Hematopoietic multipotent progenitor cell treated with erythropoietin and hydrocortisone succinate and interleukin-3 and kit ligand, for 15 days (in vitro differentiated cells): ENCODE measurements at places on chromosomes 7 and 10.
A peak's percentile ranks its signal among the peaks of the same experiment; 100 is the strongest.

- DNase-seq, result no peak
Observed at GRCh38 chr10:27253576-27253975, 13.0 kb upstream of the ACBD5 start.

DNA sequence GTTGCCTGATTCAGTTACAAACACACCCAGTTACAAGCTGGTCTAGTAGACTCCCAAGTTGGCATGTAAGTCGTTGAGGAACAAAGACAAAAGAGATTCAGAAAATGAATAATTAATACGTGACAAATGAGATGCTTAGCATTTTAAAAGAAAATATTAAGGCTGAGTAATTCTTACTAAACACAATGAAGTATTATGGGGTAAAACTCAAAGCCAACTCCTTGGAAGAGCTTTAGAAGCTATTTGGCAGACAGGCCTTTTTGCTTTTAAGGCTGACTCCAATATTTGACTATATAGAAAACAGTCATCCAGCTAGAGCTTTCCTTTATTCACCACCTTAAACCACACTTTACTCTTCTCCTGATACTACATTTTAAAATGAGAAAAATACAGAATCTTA is 5.4 kb downstream of the TRDMT1 start:
- no peak for DNase-seq

GRCh38 chr10:61296161-61296560 is 157.0 kb downstream of the TMEM26 start:
- DNase-seq, result no peak

GRCh38 chr10:38156416-38157269 is 62.5 kb downstream of the ZNF37A start:
- no peak for DNase-seq

GRCh38 chr7:74266191-74266963 is 12.2 kb upstream of the RFC2 start:
- DNase-seq, result no peak

GRCh38 chr10:4141471-4141870 is 356.5 kb upstream of the KLF6 start:
- no peak for DNase-seq

DNA sequence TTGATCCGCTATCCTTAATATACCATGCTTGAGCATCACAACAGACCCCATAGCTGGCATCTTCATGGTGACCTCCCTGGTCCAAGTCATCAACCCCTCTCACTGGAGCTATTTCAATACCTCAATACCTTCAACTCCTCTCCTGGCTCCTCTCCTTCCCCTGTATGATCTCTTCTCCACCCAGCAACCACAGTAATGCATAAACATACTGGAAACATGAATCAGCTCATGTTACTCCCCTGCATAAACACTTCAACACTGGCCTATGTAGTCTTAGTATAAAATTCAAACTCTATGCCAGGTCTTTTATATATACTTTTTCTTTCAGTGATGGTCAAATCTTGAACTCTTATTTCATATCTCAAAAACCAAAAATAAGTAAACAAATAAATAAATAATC is 31.8 kb upstream of the TMEM273 start:
- DNase-seq, result no peak

DNA sequence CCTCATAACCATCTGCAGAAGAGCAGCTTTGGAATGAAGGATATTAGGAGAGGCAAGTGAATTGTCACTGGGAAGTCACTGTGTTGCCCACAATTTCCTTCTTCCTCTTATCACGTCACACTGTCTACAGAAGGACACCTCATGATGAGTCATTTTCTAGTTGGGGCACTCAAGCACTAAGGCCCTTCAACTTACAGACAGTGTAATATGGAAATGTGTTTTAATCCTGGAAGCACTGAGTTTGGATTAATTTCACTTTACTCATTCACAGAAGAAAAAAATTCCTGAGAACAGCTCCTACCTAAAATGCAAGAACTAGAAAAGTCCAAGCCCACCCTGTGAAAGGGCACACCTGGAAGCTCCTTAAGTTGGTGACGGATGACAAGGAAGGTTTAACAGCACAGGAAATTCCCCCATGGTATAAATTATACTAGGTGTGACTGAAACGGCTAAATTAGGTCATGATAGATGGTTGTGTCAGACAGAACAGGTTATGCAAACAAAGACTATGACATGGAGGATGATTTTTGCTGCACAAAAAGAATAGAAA is 56.6 kb downstream of the PARD3 start:
- DNase-seq, result no peak

- DNase-seq, result no peak
Observed at GRCh38 chr7:27064159-27064558, 31.6 kb downstream of the HOXA1 start.

DNA sequence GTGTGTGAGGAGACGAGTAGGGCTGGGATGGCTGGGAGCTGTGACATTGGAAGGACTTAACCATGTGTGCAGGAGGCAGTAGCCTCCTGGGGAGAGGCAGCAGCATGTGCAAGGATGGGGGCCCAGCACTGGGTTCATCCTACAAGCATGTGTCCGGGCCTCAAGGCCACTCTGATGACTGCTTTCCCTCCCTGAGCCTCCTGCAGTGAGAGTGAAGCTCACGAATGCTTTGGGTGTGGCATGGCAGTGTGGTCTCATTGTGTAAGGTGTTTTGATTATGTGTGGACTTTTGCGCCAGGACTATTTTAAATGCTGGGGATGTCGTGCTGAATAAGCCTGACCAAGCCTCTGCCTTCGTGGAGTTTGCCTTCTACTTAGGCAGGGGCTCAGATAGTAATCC is 122.0 kb upstream of the INSYN2A start:
- DNase-seq, result no peak

DNA sequence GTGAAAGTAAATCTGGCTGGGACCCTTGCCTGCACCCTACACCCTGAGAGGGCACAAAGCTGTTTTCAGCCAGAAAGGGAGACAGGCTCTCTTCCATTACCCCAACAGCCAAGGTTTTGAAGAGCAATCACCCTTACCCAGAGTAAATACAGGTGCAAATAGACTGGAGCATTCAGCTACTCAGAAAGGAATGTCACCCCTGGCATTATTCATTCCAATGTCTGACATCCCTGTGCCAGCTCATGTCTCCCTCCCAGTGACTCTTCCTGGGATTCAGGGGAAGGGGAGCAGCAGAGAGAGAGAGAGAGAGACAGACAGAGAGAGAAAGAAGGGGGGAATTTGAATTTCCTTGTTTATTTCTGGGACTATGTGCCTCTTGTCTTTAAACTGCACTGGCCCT is 611.8 kb downstream of the SORCS3 start:
- DNase-seq, result no peak

- DNase-seq, result no peak
Observed at GRCh38 chr7:129495987-129496386, 6.3 kb upstream of the SMKR1 start.

GRCh38 chr7:41255716-41256115 is 447.2 kb downstream of the INHBA start:
- DNase-seq, result no peak

DNA sequence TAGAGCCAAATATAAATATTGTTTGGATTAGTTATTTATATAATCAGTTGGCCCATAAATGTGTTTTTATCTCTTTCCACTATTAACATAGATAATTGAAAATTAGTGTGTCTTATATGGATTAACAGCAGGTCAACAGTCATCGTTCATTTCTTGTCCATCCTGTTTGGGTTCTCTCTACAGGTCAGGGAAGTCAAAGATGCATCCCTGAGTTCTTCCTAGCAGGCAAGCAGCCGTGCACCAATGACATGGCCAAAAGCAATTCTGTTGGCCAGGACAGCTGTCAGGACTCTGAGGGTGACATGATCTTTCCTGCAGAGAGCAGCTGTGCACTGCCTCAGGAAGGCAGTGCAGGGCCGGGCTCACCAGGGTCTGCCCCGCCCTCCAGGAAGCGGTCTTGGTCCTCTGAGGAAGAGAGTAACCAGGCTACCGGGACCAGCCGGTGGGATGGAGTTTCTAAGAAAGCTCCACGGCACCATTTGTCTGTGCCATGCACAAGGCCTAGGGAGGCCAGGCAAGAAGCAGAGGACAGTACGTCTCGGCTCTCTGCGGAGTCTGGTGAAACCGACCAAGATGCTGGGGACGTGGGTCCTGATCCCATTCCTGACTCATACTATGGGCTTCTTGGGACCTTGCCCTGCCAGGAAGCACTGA is 15.9 kb downstream of the FBH1 start:
- no peak for DNase-seq

- no peak for DNase-seq
Observed at GRCh38 chr7:128007303-128007680, 23.9 kb downstream of the LRRC4 start.

- no peak for DNase-seq
Observed at GRCh38 chr7:11831156-11831735, 752 bp downstream of the THSD7A start.

GRCh38 chr10:21993360-21994001 is 10.0 kb downstream of the DNAJC1 start:
- peak; percentile 53 for DNase-seq

GRCh38 chr10:4781955-4782354 is 44.1 kb upstream of the AKR1E2 start:
- no peak for DNase-seq

GRCh38 chr7:70474639-70475234 is 657.2 kb upstream of the GALNT17 start:
- no peak for DNase-seq

- DNase-seq, result peak; percentile 23
Observed at GRCh38 chr7:93374345-93374940, 142.3 kb downstream of the VPS50 start.

GRCh38 chr10:81019029-81019890 is 481.6 kb downstream of the SH2D4B start:
- DNase-seq, result no peak

GRCh38 chr10:86855513-86855912 is 99.1 kb downstream of the BMPR1A start:
- no peak for DNase-seq

- no peak for DNase-seq
Observed at GRCh38 chr7:95102662-95103061, 195.3 kb downstream of the PPP1R9A start.

DNA sequence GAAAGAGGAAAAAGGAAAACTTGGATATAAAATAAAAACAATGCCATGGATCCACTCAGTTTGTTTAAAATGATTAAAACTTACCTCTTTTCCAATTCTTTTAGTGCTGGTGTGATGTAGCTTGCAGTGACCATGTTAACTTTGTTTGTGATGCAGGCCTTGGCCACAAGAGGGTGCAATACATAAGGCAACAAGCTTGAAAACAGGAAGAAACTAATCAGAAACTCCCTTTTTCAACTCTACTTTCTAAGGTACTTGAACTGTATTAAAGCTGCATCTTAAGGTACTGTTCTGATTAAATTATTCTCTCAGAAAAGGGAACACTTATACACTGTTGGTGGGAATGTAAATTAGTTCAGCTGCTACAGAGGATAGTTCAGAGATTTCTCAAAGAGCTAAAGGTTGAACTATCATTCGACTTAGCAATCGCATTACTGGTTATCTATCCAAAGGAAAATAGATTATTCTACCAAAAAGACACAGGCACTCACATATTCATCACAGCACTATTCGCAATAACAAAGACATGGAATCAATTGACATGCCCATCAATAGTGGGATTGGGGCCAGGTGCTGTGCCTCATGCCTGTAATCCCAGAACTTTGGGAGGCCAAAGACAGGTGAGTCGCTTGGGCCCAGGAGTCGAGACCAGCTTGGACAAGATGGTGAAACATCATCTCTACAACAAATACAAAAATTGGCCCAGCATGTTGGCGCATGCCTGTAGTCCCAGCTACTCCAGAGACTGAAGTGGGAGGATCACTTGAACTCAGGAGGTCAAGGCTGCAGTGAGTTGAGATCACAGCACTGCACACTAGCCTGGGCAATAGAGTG is 50.9 kb downstream of the AASS start:
- peak; percentile 63 for DNase-seq

GRCh38 chr7:156673454-156673853 is 32.9 kb downstream of the RNF32 start:
- no peak for DNase-seq

GRCh38 chr10:5465976-5466450 is 33.4 kb downstream of the CALML5 start:
- no peak for DNase-seq

- no peak for DNase-seq
Observed at GRCh38 chr7:82015751-82016150, 245.9 kb upstream of the HGF start.

- DNase-seq, result no peak
Observed at GRCh38 chr10:33939892-33940291, 605.4 kb upstream of the NRP1 start.

- DNase-seq, result no peak
Observed at GRCh38 chr7:4951903-4952636, 6.9 kb downstream of the MMD2 start.

GRCh38 chr10:48390933-48391845 is 84.7 kb downstream of the MAPK8 start:
- no peak for DNase-seq

DNA sequence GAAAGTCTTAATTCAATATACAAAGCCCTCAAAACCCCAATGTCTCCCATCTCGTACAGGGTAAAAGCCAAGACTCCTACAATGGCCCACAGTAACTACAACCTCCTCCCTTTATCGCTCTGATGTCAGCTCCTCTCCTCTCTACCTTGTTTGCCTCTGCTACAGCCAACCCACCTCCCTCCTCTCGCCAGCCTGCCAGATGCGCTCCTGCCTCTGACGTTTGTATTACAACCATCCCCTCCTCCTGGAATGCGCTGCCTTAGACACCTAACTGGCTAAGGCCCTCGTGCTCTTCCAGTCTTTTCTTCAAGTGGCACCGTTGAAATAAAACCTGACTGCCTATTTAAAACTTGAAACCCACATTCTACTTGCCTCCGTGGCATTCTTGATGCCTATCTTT is 115.3 kb upstream of the MYO3A start:
- DNase-seq, result no peak

DNA sequence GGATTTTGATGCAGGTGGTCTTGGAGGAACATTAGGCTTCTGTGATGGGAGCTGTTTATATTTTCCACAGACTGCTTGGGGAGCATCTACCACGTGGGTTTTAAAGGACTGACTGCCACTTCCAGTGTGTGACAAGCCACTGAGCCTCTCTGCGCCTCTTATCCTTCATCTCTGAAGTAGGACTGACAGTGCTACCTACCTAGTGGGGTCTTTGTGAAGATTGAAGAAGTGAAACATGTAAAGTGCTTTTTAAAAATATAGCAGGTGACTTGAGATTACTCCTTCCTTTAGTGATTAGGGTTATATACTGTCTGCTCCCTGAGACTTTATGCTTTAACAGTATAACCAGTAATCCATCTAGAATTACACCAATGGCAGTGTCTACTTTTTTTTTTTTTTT is 29.9 kb downstream of the NKX2-3 start:
- no peak for DNase-seq
